Kidney epithelial cell (primary cell): ENCODE measurements at places on chromosomes 5 and 9. TPM values are rescaled to one million over a fixed set of nuclear protein-coding genes. Genes with fewer than 3 reads are reported as not detected.

Gene WHRN
- 8.1 and 9.2 TPM in 2 replicates for total RNA-seq

Gene PCDHGA7
- 2.2 and 3.1 TPM in 2 replicates for total RNA-seq

Gene CBY3
- not detected in 2 replicates for total RNA-seq

Gene VPS13A
- total RNA-seq: 13.8 and 16.3 TPM in 2 replicates

Gene VCAN
- 175 and 178 TPM in 2 replicates for total RNA-seq

Gene LCN15
- total RNA-seq: not detected in 2 replicates

Gene CCDC152
- total RNA-seq: 0.68 and 0.96 TPM in 2 replicates

Gene EPB41L4B
- total RNA-seq: 9.6 and 11.0 TPM in 2 replicates

Gene NDUFAF2
- total RNA-seq: 41.3 and 49.0 TPM in 2 replicates

Gene SCGB3A2
- not detected in 2 replicates for total RNA-seq

Gene CDX1
- total RNA-seq: 0.33 and 0.48 TPM in 2 replicates

Gene BSPRY
- 9.1 and 9.6 TPM in 2 replicates for total RNA-seq

Gene DPYSL3
- total RNA-seq: 39.4 and 42.4 TPM in 2 replicates

Gene ADAMTSL2
- total RNA-seq: 0.54 and 1.2 TPM in 2 replicates

Gene SH2D3C
- total RNA-seq: 0.17 and 0.27 TPM in 2 replicates

Gene CCDC183
- 0.84 and 0.89 TPM in 2 replicates for total RNA-seq

Gene PCDHB3
- total RNA-seq: 1.9 and 2.7 TPM in 2 replicates

Gene SPATA31A1
- total RNA-seq: not detected in 2 replicates

Gene TLX3
- 0.14 and 0.58 TPM in 2 replicates for total RNA-seq

Gene SETD9
- 23.8 and 25.3 TPM in 2 replicates for total RNA-seq

Gene FSTL4
- total RNA-seq: not detected in 2 replicates

Gene BARHL1
- total RNA-seq: not detected in 2 replicates

Gene PRSS3
- 1.1 and 5.1 TPM in 2 replicates for total RNA-seq

Gene HRH2
- total RNA-seq: 1.1 and 2.7 TPM in 2 replicates

Gene ORM2
- total RNA-seq: not detected in 2 replicates

Gene PITX1
- total RNA-seq: not detected in 2 replicates

Gene NIPSNAP3A
- 25.2 and 29.3 TPM in 2 replicates for total RNA-seq

Gene FRRS1L
- total RNA-seq: under 0.01 and 0.14 TPM in 2 replicates

Gene IL13
- not detected in 2 replicates for total RNA-seq

Gene PIP5KL1
- total RNA-seq: 3.6 and 4.2 TPM in 2 replicates

Gene MARCOL
- not detected in 2 replicates for total RNA-seq

Gene UBAP1
- total RNA-seq: 42.4 and 46.9 TPM in 2 replicates

Gene DPP7
- 116 and 137 TPM in 2 replicates for total RNA-seq

Gene GRM6
- not detected in 2 replicates for total RNA-seq

Gene DEPDC1B
- 10.6 TPM in 2 replicates for total RNA-seq

Gene ACTBL2
- total RNA-seq: 1.3 and 1.5 TPM in 2 replicates

Gene TTC16
- total RNA-seq: not detected in 2 replicates

Gene XPA
- 10.9 and 12.5 TPM in 2 replicates for total RNA-seq

Gene SPATA31E1
- total RNA-seq: not detected in 2 replicates

Gene FBP2
- total RNA-seq: not detected in 2 replicates

Gene ROR2
- total RNA-seq: 1.2 and 2.9 TPM in 2 replicates

Gene ZNF354C
- 6.9 and 7.9 TPM in 2 replicates for total RNA-seq

Gene CDKN2A
- total RNA-seq: 1.7 and 3.6 TPM in 2 replicates

Gene PCDHGB4
- 6.4 and 9.2 TPM in 2 replicates for total RNA-seq

Gene FCN2
- total RNA-seq: not detected in 2 replicates

Gene CYLC2
- not detected in 2 replicates for total RNA-seq

Gene RMRP
- 1,522 and 7,636 TPM in 2 replicates for total RNA-seq

Gene LHX3
- not detected in 2 replicates for total RNA-seq

Gene FAT2
- 0.58 and 0.96 TPM in 2 replicates for total RNA-seq

Gene PPP3R2
- not detected in 2 replicates for total RNA-seq

Gene FOXD4L6
- not detected in 2 replicates for total RNA-seq

Gene FST
- 0.33 TPM in 1 of 2 replicates, not detected in the other for total RNA-seq

Gene NR6A1
- 0.92 and 2.2 TPM in 2 replicates for total RNA-seq
